Type B pancreatic cell (in vitro differentiated cells): ENCODE measurements at places on chromosomes 12 and 14. TPM values are rescaled to one million over a fixed set of nuclear protein-coding genes. Genes with fewer than 3 reads are reported as not detected.

The SRRM4 gene
- total RNA-seq, result 1.1 and 1.4 TPM in 2 replicates

The ZFHX2 gene
- total RNA-seq, result 5.6 and 11.1 TPM in 2 replicates

The SLC6A13 gene
- 5.5 and 7.0 TPM in 2 replicates for total RNA-seq

The FITM1 gene
- 0.26 and 0.53 TPM in 2 replicates for total RNA-seq

The ZFYVE26 gene
- 33.8 and 36.6 TPM in 2 replicates for total RNA-seq

The SOCS4 gene
- 21.1 and 22.4 TPM in 2 replicates for total RNA-seq

The HCAR1 gene
- total RNA-seq, result 5.0 and 7.4 TPM in 2 replicates

The AMN1 gene
- 5.5 and 9.6 TPM in 2 replicates for total RNA-seq

The CIROP gene
- 0.19 and 0.40 TPM in 2 replicates for total RNA-seq

The PTCSC3 gene
- not detected in 2 replicates for total RNA-seq

The PKP2 gene
- 29.5 and 116 TPM in 2 replicates for total RNA-seq

The LRRK2 gene
- total RNA-seq, result 0.75 and 1.4 TPM in 2 replicates

The GSC gene
- total RNA-seq, result 1.0 and 16.2 TPM in 2 replicates

The OR4K5 gene
- total RNA-seq, result not detected in 2 replicates

The GAS2L3 gene
- total RNA-seq, result 27.5 and 29.4 TPM in 2 replicates

The NUAK1 gene
- 6.5 and 8.1 TPM in 2 replicates for total RNA-seq

The POTEM gene
- total RNA-seq, result not detected in 2 replicates

The ADAM21 gene
- total RNA-seq, result 0.10 TPM in 1 of 2 replicates, not detected in the other

The C12orf56 gene
- total RNA-seq, result 1.5 TPM in 1 of 2 replicates, not detected in the other

The CLEC4A gene
- total RNA-seq, result 0.29 TPM in 1 of 2 replicates, not detected in the other

The PRKD1 gene
- total RNA-seq, result 7.3 and 16.3 TPM in 2 replicates

The APOF gene
- not detected in 2 replicates for total RNA-seq

The RFX4 gene
- total RNA-seq, result 0.29 and 25.4 TPM in 2 replicates

The GPD1 gene
- 9.0 and 12.5 TPM in 2 replicates for total RNA-seq

The FOXM1 gene
- 53.9 and 68.6 TPM in 2 replicates for total RNA-seq

The POU6F1 gene
- 5.6 and 6.6 TPM in 2 replicates for total RNA-seq

The NAP1L1 gene
- total RNA-seq, result 563 and 883 TPM in 2 replicates

The SIX6 gene
- total RNA-seq, result not detected in 2 replicates

The REM2 gene
- 1.4 and 2.0 TPM in 2 replicates for total RNA-seq

The SLC6A15 gene
- 1.4 and 14.8 TPM in 2 replicates for total RNA-seq

The KRT3 gene
- total RNA-seq, result 0.68 and 2.3 TPM in 2 replicates

The ATL1 gene
- 5.7 and 7.3 TPM in 2 replicates for total RNA-seq

The CCNB1IP1 gene
- total RNA-seq, result 76.5 and 95.9 TPM in 2 replicates

The PGF gene
- total RNA-seq, result 8.4 and 16.8 TPM in 2 replicates

The KRT83 gene
- not detected in 2 replicates for total RNA-seq

The GPR132 gene
- total RNA-seq, result 0.24 and 0.33 TPM in 2 replicates

The TAS2R19 gene
- 3.1 and 3.5 TPM in 2 replicates for total RNA-seq

The GPR65 gene
- not detected in 2 replicates for total RNA-seq

The NT5DC3 gene
- total RNA-seq, result 10.9 and 16.3 TPM in 2 replicates

The GPX2 gene
- 39.2 and 69.7 TPM in 2 replicates for total RNA-seq

The CAPZA3 gene
- total RNA-seq, result not detected in 2 replicates

The DAO gene
- not detected in 2 replicates for total RNA-seq

The PARPBP gene
- total RNA-seq, result 6.2 and 19.0 TPM in 2 replicates

The AVPR1A gene
- 0.88 and 5.1 TPM in 2 replicates for total RNA-seq

The RACGAP1 gene
- total RNA-seq, result 32.4 and 70.6 TPM in 2 replicates

The VRTN gene
- total RNA-seq, result not detected in 2 replicates

The AQP5 gene
- total RNA-seq, result 0.95 and 0.97 TPM in 2 replicates

The CPNE6 gene
- total RNA-seq, result not detected in 2 replicates

The AMIGO2 gene
- total RNA-seq, result 4.8 and 9.3 TPM in 2 replicates

The WNT5B gene
- total RNA-seq, result 11.3 and 42.9 TPM in 2 replicates

The AQP2 gene
- 0.55 TPM in 1 of 2 replicates, not detected in the other for total RNA-seq

The METAP2 gene
- 67.6 and 79.8 TPM in 2 replicates for total RNA-seq

The ATF7IP gene
- total RNA-seq, result 102 and 136 TPM in 2 replicates

The MANSC4 gene
- 0.36 TPM in 1 of 2 replicates, not detected in the other for total RNA-seq

The AMDHD1 gene
- 0.43 and 1.0 TPM in 2 replicates for total RNA-seq

The BCL2L14 gene
- 3.3 and 7.5 TPM in 2 replicates for total RNA-seq

The FSCB gene
- total RNA-seq, result 0.12 TPM in 1 of 2 replicates, not detected in the other

The DLK1 gene
- 149 and 405 TPM in 2 replicates for total RNA-seq
